WTC11 (cell line): ENCODE measurements at places on chromosomes 1 and 21.

- no peak for DNase-seq
- peaks cover 26% of the 10 kb centered on the region for H3K4me1 ChIP-seq
- no peaks in the 10 kb centered on the region for H3K36me3 ChIP-seq
- peaks cover 48% of the 10 kb centered on the region for H3K27me3 ChIP-seq
- no peak overlapping the region for H3K27ac ChIP-seq
Measured at GRCh38 chr1:210754878-210755665, 378.9 kb downstream of the KCNH1 start.

GRCh38 chr1:20626524-20626923 lies 6.7 kb upstream of the PINK1 start:
- peaks cover 35% of the 10 kb centered on the region for H3K36me3 ChIP-seq
- DNase-seq: no peak

DNA sequence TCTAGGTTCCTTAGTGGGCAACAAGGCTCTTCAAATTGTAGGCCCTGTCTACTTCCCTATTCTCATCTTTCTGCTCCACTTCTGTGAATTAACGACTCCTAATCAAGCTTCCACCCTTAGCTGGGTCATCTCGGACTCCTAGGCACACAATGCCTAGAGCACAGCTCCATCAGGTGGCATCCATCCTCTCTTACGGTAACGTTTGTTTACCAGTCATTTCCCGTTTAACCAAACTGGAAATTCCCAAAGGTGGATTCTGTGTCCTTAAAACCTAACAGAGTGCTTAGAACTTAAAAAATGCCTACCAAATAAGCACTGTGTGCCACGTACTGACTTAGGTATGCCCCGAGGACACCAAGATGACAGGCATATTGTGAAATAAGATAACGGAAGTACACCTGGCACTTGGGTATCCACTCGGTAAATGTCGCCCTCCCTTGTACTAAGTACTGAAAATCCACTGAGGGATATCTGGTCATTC lies 1.5 kb downstream of the PARP1 start:
- DNase-seq: no peak
- peaks cover 54% of the 10 kb centered on the region for H3K4me1 ChIP-seq
- no peaks in the 10 kb centered on the region for H3K27me3 ChIP-seq
- H3K4me3 ChIP-seq: peak overlapping the region; percentile 99
- H3K27ac ChIP-seq: peak overlapping the region; percentile 99

- peaks cover 23% of the 10 kb centered on the region for H3K4me1 ChIP-seq
- DNase-seq: no peak
- H3K27me3 ChIP-seq: no peaks in the 10 kb centered on the region
- H3K27ac ChIP-seq: no peak overlapping the region
- no peaks in the 10 kb centered on the region for H3K36me3 ChIP-seq
- H3K4me3 ChIP-seq: no peak overlapping the region
Measured at GRCh38 chr1:221782477-221782876, 40.6 kb upstream of the DUSP10 start.

GRCh38 chr1:172460177-172460576 lies 16.3 kb upstream of the PIGC start:
- DNase-seq: no peak
- peaks cover 8% of the 10 kb centered on the region for H3K4me1 ChIP-seq
- H3K4me3 ChIP-seq: no peak overlapping the region
- H3K36me3 ChIP-seq: no peaks in the 10 kb centered on the region
- no peak overlapping the region for H3K27ac ChIP-seq

- no peaks in the 10 kb centered on the region for H3K27me3 ChIP-seq
- peak; percentile 43 for DNase-seq
- H3K27ac ChIP-seq: peak overlapping the region; percentile 97
Measured at GRCh38 chr21:44304877-44305293, 5.0 kb downstream of the PFKL start.

DNA sequence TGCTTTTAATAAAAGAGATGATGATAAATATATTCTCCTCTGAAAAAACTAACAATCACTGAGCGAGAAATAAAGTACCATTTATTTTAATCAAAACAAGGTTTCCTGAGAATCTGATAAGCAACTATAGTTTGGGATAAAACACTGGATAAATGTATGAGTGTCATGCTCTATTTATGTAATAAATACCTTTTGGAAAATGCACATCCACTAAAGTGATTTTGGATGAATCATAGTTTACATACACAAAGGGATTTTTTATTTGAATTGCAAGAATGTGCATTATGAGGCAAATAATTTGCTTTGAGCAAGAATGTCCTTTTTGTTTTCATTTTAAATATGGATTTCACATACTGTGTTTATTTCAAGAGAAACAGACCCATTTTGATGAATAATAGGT lies 1483.5 kb downstream of the MRPL39 start:
- no peak overlapping the region for H3K4me3 ChIP-seq
- H3K27me3 ChIP-seq: no peaks in the 10 kb centered on the region; the same call in 1 of the 2 replicates
- H3K27ac ChIP-seq: no peak overlapping the region
- H3K36me3 ChIP-seq: peaks cover 6% of the 10 kb centered on the region; the same call in 1 of the 2 replicates

- DNase-seq: no peak
- H3K4me1 ChIP-seq: peaks cover 66% of the 10 kb centered on the region
- H3K36me3 ChIP-seq: no peaks in the 10 kb centered on the region
- H3K27ac ChIP-seq: no peak overlapping the region
- H3K27me3 ChIP-seq: peaks cover 9% of the 10 kb centered on the region
Measured at GRCh38 chr1:183025782-183026774, 2.9 kb downstream of the LAMC1 start.

GRCh38 chr21:28160378-28160777 lies 832.3 kb downstream of the LTN1 start:
- H3K36me3 ChIP-seq: peaks cover 7% of the 10 kb centered on the region; the same call in 1 of the 2 replicates
- H3K27me3 ChIP-seq: no peaks in the 10 kb centered on the region
- H3K4me3 ChIP-seq: no peak overlapping the region
- no peak overlapping the region for H3K27ac ChIP-seq
- DNase-seq: no peak

DNA sequence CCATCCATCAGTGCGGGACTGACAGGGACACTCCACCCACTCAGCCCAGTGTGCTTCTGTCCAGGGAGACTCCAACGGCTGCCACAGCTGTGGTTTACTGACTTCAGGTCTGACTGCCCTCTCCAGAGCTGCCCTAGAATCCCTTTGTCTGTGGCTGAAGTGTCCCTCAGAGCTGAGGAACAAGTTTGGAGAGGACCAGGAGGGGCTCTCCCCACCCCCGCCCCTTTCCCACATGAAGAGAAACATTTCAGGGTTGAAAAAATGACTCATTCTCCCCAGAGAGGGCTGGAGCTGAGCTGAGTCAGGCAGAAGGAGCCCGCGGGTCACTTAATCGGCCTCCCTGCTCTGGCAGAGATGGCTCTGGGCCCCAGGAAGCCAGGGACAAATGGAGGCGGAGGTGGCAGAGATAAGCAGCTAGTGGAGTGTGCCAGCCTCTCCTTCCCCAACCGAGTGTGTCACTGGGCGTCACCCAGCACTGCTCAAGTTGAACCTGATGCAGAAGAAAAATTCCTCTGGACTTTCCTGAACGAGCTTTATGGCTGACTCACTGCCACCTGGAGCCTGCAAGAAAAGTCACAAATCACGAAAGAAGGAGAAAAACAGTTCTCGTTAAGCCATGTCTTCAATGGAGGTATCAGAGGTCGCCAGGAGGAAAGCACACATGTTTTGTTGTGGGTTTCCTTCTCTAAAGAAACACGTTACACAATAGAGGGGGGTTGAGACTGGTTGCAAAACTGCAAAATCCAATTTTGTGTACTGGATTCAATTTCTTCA lies 34.3 kb upstream of the ECE1 start:
- H3K4me1 ChIP-seq: peaks cover 95% of the 10 kb centered on the region
- no peaks in the 10 kb centered on the region; the same call in 1 of the 2 replicates for H3K36me3 ChIP-seq
- no peaks in the 10 kb centered on the region for H3K27me3 ChIP-seq
- peak overlapping the region; percentile 79 for H3K27ac ChIP-seq

GRCh38 chr1:223358826-223359225 lies 5.2 kb downstream of the SUSD4 start:
- H3K4me3 ChIP-seq: no peak overlapping the region
- H3K36me3 ChIP-seq: no peaks in the 10 kb centered on the region
- no peak for DNase-seq
- H3K27me3 ChIP-seq: peaks cover 38% of the 10 kb centered on the region
- H3K4me1 ChIP-seq: peaks cover 13% of the 10 kb centered on the region

GRCh38 chr1:29802181-29803068 lies 566.1 kb downstream of the PTPRU start:
- no peak for DNase-seq
- no peak overlapping the region for H3K27ac ChIP-seq
- H3K36me3 ChIP-seq: no peaks in the 10 kb centered on the region
- no peaks in the 10 kb centered on the region for H3K27me3 ChIP-seq

- peaks cover 27% of the 10 kb centered on the region for H3K4me1 ChIP-seq
- H3K27ac ChIP-seq: 0 out of 2 replicates have a peak overlapping the region, but pooled peaks have one; percentile 13
- H3K36me3 ChIP-seq: peaks cover 17% of the 10 kb centered on the region
- no peak for DNase-seq
- no peaks in the 10 kb centered on the region for H3K27me3 ChIP-seq
Measured at GRCh38 chr1:109423498-109423897, 2.8 kb downstream of the PSMA5 start.

- no peak overlapping the region for H3K27ac ChIP-seq
- peaks cover 24% of the 10 kb centered on the region for H3K4me1 ChIP-seq
- no peaks in the 10 kb centered on the region for H3K36me3 ChIP-seq
- DNase-seq: no peak
- peak overlapping the region; percentile 75 for H3K4me3 ChIP-seq
Measured at GRCh38 chr1:20184997-20185833, 681 bp upstream of the UBXN10 start.
